CD4-positive, alpha-beta T cell treated with Interferon alpha-2 for 1 hour (primary cell): ENCODE measurements at places on chromosomes 3 and 15.
A peak's percentile ranks its signal among the peaks of the same experiment; 100 is the strongest.

DNA sequence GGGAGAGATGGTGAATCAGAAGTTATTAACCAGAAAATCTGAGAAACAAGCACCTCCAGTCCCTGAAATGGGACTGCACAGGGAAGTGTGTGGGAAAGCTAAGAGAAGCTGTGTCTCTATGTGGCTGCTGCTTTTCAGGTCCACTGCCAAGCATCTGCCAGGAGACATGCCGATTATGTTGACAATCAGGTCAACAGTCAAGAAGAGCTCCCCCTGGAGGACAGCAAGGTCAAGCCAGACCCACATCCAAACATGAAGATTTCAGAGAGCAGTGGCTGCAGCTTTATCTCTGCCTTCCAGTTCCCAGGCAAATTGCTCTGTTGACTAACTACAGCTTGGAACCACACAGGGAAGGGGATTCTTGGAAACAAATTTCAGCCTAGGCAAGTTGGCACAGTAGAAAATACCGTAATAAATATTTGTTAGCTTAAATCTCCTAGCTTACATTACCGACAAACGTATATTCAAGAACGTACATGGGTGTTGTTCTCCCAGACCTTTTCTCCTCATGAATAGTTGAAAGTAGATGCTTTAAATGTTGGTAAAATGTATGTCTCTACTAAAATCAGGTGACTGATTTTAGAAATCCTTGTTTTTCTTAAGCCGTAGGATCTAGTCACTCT, 394.5 kb upstream of the RARB start:
- DNase-seq: peak; percentile 3

GRCh38 chr3:42184651-42185443, 81.1 kb downstream of the CCK start:
- DNase-seq: no peak

DNA sequence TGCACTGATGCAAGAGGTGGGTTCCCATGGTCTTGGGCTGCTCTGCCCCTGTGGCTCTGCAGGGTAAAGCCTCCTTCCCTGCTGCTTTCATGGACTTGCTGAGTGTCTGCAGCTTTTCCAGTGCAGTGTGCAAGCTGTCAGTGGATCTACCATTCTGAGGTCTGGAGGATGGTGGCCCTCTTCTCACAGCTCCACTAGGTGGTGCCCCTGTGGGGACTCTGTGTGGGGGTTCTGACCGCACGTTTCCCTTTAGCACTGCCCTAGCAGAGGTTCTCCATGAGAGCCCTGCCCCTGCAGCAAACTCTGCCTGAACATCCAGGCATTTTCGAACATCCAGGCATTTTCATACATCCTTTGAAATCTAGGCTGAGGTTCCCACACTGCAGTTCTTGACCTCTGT, 329.8 kb upstream of the NAALADL2 start:
- DNase-seq: no peak

GRCh38 chr15:63075984-63076713, 33.6 kb downstream of the TPM1 start:
- no peak for DNase-seq

DNA sequence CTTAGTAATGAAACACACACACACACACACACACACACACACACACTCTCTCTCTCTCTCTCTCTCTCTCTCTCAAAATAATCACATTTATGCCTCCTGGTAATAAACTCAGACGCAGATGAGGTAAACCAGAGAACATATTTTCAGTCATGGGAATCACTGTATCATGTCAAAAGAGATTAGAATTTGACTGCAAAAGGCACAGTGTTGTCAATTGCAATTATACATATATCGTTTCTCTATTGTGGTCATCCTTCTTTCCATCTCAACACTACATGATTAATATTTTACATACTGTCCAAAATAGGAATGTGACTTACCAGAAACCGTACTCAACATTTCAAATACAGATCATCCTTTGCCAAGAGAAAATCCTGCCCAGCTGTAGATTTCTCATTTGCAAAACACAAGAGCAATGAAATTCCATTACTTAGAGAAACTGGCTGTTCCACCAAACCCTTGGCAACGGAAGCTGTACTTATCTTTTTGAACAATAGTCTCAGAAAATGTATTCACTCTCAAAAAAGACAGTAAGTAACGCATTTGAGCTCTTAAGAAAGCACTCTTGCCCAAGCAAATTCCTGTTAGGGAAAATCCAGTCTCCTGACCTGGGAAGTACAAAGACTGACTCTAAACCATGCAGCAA, 24.3 kb downstream of the PDZRN3 start:
- DNase-seq: no peak

GRCh38 chr15:90545095-90545494, 15.4 kb downstream of the CRTC3 start:
- DNase-seq: no peak

DNA sequence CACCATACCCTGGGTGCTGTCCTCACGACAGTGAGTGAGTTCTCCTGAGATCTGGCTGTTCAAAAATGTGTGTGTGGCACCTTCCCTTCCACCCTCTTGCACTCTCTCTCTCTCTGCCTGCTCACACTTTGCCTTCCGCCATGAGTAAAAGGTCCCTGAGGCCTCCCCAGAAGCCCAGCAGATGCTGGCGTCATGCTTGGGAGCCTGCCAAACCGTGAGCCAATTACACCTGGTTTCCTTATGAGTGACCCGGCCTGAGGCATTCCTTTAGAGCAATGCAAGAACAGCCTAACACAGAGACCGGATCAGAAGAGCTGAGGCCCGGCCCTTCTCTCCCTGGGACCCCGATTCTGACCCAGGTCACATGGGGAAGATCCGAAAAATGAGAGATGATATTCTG, 15.4 kb downstream of the TMEM44 start:
- no peak for DNase-seq

DNA sequence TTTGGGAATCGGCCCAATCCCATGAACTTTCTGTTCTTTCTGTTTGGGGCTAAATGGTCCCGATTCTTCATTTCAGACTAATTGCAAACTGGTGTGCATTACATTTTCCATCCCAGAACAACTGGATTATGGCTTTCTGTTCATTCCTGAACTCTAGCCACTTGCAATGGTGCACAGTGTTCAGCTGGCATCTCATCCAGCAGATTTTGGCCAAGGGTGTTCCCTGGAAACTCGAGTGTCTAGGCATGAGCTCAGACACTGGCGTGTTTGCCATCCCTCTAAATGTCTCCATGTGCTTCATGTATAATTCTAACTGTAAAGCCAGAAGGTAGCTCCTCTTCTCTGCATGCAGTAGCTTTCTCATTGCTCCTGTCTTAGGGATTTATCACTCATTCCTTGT, 97.1 kb upstream of the MYZAP start:
- no peak for DNase-seq

GRCh38 chr3:155885292-155885691, 14.8 kb downstream of the GMPS start:
- DNase-seq: no peak

- DNase-seq: no peak
Measured at GRCh38 chr3:71813704-71814103, 28.8 kb upstream of the PROK2 start.

GRCh38 chr3:171284308-171285075, 175.7 kb downstream of the TNIK start:
- no peak for DNase-seq

DNA sequence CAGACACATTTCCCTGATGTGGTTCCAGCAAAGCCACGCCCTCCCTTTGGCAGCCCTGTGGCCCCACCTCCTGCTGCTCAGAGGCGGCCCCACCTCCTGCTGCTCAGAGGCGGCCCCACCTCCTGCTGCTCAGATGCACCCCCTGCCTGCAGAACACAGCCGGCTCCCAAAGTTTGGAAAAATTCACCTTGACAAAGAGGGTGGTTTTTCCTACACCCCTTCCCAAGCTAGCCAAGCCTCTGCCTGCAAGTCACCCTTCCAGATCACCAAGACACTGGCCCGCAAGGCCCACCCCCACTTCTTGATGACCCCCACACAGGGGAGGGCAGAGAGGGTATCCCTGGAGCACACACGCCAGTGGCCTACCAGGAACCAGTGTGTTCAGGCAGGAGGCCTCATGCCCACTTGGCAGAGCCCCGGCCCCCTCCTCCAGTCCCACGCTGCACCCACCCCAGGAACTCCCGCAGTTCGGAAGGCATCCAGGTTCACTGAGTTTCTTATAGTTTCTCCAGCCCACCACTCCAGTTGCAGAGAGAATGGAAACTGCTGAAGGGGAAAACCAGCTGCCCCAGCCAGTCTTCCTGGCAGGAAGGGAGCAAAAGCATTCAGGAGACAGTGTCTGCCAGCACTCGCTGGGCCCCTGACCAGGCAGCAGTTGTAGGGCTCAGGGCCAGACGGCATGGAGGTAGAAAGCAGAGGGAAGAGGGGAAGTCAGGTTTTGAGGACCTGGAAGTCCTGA, 2.3 kb upstream of the HAPLN3 start:
- DNase-seq: peak; percentile 74

DNA sequence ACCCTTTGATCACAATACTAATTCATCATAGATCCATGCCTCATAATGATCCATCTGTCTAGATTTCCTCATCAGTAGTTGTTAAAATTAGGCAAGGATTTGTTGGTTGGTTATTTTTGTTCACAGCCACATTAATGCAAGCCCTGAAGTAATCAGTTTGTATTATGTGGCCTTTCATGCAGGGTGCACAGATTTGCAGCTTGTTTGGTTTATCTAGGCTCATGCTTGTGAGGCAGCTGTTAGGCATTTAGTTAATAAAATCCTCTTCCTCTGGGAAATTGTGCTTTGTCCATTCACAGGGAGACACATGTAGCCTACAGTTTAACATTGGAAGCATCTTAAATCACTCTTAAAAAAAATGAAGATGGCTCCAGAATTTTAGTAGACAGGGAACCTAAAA, 162.8 kb upstream of the ZNF385D start:
- DNase-seq: no peak

- no peak for DNase-seq
Measured at GRCh38 chr3:50639055-50639494, 22.1 kb downstream of the MAPKAPK3 start.

DNA sequence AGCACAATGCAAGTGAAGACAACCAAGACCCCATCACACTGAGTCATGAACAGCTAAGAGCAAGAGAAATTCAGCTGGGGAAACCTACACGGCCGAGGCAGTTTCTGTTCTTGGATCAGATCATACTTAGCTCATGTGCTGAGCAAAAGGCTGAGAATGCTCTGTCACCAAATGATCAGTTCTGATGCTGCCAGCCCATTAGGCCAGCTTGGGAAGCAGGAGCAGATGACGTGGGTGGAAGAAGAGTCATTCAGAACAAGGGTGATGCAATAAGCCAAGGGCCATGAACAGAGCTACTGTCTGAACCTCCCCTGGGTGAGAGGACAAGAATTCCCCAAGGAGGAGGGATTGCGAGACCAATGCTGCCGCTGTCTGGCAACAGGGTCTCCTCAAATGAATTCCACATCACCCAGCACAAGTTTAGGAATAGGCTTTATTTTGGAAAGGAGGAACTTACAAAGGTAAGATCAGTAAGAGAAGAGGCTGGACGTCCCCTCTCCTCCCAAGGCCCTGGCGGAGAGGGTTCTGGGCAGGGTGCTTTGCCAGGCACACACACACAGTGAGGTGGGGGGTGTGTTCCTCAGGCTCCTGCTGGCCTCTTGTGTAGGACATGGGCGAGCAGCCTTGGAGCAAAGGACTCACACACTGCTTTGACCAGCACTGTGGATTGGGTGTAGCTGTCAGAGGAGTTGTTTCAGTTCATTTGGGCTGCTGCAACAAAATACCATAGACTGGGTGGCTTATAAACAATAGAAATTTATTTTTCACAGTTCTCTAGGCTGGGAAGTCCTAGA, 65.6 kb upstream of the CTXND1 start:
- no peak for DNase-seq

- no peak for DNase-seq
Measured at GRCh38 chr3:1374471-1374870, 281.6 kb downstream of the CNTN6 start.
